Stimulated activated CD8-positive, alpha-beta memory T cell treated with anti-CD3 and anti-CD28 coated beads, Interleukin-4, amount 100 ng/mL, for 4 hours (primary cell): ENCODE measurements at places on chromosomes 4 and X.

DNA sequence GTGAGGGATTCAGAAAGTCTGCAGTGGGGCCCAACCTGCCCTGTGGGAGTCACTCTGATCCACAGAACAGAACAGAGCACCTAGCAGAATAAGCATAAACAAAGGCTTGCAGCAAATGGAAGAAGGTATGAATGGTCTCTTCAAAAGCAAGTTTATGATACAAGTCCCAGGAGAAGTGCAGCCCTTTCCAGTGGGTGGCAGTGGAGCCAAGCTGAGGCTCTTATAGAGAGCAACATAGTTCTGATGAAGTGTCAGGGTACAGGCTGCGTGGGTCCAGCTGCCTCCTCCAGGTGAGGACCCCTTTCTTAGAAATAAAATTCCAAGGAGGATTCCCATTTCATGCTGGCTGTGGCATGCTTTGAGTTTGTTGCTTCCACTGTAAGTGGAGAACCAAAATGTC is 88.8 kb upstream of the PAK3 start:
- no peak for DNase-seq

DNA sequence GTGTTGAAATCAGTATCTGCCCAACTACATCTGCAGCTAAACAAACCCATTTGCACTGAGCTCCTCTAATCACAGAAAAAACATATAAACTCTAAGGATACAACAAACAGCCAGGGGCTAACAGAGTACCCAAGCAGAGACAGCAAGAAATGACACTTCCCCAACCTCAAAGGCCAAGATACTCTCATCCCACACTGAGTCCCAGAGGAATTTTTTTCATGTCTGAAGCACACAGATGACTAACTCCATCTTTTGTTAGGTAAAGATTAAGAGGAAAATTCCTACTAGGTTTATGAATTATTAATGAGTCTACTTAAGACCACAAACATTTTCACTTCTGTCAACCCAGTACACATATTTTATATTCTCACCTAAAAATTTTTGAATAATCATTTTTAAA is 31.6 kb downstream of the SEPSECS start:
- DNase-seq = no peak

DNA sequence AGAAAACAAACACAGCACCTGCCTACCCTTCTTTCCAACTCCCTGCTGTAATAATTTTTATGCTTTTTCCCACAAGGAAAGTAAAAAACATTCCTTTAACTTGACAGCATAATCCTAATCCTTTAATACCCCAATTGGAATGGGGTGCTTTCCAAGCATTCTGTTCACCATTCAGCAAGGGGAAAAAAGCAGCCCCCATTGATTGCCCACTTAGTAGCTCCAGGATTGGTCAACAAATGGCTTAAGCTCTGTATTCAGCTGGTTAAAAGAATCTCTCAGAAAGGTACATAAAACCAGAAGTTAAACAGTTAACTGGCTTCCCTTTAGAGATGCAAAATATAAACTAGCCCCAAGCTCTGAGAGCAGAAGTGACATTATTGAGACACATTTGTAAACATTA is 194.8 kb upstream of the ATOH1 start:
- no peak for DNase-seq

DNA sequence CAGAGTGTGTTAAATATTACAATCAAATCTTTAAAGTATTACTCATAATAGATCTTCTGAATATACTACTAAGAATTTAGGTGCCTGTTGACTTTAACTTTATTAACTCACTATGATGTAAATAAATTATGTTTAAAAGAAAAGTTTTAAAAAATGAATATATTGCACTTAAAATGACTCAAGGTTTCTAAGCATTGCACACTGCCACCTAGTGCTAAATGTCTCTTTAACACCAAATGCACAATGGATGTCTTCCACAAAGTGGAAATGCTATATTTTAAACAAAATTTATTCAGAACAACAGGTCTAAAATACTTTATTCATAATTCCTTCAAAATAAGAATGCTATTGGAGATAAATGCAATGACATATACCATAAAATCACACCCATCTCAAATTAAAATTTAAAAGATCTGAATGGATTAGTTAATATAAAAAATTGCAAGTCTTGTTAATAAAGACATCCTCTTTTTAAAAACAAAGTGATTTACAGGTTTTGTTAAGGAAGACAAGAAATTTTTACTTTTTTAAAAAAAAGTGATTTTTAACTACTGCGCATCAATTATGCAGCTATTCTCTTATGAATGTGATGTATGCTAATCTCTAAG is 5.5 kb downstream of the INPP4B start:
- no peak for DNase-seq

- DNase-seq = no peak
Measured at GRCh38 chrX:15813416-15813815, 23.1 kb downstream of the ZRSR2 start.

DNA sequence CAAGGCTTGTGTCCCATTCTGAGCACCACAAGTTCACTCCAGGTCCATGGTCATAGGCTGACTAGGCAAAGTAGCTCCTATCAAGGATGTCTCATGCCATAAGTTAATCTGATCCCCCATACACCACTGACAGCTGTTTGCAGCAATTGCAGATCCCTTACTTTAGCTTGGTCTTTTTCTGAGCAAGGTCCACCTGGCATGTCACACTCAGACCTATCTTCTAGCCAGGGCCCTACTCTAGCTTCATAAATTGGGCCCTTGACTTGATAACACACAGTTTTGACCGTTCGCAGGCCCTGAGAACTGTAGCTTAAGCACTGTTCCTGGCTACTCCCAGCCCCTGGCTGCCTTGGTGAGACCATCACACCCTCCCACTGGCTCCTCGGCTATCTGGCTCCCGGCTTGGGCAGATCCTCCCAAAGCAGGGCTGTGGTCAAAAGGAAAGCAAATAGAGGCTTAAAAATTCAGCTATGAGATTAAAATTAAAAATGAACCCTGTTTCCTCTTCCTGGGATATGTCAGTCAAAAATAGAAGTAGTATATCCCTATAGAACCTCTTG is 427.4 kb downstream of the RAB28 start:
- no peak for DNase-seq

DNA sequence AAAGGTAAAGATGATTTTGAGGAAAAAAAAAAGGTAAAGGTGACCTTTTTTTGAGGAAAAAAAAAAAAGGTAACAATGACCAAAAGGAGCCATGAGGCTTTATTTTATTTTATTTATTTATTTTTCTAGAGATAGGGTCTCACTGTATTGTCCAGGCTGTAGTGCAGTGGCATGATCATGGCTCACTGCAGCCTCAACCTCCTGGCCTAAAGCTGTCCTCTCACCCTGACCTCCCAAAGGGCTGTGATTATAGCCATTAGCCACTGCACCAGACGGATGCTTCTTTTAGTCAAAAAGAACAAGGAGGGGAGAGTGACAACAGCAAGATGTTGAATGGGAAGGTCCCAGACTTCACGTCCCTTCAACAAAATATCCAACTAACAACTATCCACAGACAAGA is 30.4 kb downstream of the LRIT3 start:
- no peak for DNase-seq

- DNase-seq = no peak
Measured at GRCh38 chr4:59904331-59904730, 1295.8 kb upstream of the ADGRL3 start.

DNA sequence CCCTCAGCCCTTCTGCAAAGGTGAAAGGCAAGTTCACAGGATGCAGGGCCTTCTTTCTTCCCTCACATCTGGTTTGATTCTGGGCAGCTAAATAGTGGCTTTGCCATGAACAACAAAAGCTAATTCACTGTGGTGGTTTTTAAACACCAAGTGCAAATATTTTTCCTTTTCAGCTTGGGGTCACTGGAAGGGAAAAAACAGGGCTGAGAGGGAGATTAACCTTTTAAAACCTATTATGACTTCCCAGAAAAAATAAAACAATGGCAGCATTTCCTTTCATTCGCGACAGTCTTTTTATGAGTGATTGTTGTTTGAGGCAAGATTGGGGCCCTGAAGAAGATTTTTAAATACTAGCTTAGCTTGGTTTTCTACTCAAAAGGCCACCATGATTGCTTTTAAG is 103.7 kb upstream of the SCML1 start:
- DNase-seq = no peak

DNA sequence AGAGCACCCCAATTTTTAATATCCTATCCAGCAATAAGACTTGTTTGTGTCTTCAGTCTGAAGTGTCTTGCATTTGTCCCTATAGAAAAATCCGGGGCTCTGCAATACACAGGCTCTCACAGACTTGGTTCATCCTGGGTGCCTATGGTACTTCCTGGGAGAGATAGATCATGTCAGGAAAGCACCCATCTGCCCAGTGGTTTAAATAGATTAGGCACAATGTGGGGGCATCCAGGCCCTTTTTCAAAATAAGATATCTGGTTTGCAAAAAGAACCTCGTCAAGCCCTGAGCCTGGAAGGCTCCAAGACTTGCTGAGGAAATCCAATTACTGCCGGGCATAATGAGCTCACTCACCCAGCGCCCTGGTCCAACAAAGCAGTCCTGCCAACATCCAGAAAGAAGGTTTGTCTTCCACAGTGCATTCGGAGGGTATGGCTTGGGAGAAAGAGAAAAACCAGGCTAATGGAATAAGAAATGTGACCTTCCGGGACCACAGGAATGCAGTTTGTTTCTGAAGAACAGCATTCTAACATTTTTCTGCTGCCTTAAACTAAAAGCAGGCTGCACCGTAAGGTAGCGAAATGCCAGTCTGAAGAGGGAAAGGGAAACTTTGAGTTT is 11.6 kb downstream of the JAKMIP1 start:
- no peak for DNase-seq
